ENCODE measurements at places on chromosomes 2 and 18.
A peak's percentile ranks its signal among the peaks of the same experiment; 100 is the strongest.

GRCh38 chr2:164388511-164388910 lies 232.8 kb downstream of the GRB14 start:
- DNase-seq: peak; percentile 76

DNA sequence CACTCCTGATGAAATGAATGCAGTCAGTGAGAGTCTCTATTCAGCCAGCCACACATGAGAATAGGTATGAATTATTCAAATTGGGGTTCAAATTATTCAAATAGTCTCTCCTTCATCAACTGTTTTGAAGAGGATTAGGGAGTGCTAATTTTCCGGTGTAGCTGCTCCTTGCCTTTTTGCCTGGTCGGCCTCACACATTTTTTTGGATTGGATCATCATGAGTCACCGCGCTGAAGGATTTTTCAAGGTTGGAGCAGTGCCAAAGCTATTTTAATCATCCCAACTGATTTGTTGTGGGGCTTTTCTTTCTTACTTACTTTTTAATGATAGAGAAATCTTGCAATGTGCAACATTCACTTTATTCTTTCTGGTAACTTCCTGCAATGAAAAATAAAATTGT lies 2.4 kb upstream of the DTNA start:
- DNase-seq: peak; percentile 90

DNA sequence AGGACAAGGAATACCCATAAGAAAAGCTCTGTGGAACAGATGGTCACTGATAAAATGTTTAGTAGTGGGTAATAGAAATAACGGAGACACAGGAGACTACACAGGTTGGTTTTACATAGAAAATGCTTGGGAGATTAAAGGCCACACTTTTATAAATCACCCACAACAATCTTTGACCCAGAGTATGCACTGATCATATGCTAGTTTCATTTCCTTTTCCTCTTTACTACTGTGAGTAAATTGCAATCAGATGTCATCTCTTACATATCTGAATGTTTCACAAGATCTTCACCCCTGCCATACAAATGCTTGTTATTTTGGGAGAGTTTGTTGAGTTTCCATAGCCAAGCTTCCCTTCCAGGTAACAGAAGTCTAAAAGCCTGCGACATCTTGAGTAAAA lies 978.4 kb upstream of the KLHL29 start:
- DNase-seq: no peak

- DNase-seq: peak; percentile 29
Measured at GRCh38 chr2:135056790-135057189, 4.7 kb downstream of the RAB3GAP1 start.

- no peak for DNase-seq
Measured at GRCh38 chr2:2942225-2942624, 435.4 kb downstream of the EIPR1 start.
